Activated CD8-positive, alpha-beta T cell treated with anti-CD3 and anti-CD28 coated beads, Interleukin-2, amount 10 ng/mL, durations not matched to agents 7 days and 5 days (primary cell): ENCODE measurements at places on chromosomes 13 and 19. TPM values are rescaled to one million over a fixed set of nuclear protein-coding genes. Genes with fewer than 3 reads are reported as not detected.

The ZNF14 gene
- total RNA-seq = 6.9 TPM

The GRIK5 gene
- 0.37 TPM for total RNA-seq

The GRIN2D gene
- total RNA-seq = 0.05 TPM

The CCDC70 gene
- not detected for total RNA-seq

The SPRY2 gene
- total RNA-seq = 0.29 TPM

The STK24 gene
- 151 TPM for total RNA-seq

The MYO1F gene
- total RNA-seq = 266 TPM

DNA sequence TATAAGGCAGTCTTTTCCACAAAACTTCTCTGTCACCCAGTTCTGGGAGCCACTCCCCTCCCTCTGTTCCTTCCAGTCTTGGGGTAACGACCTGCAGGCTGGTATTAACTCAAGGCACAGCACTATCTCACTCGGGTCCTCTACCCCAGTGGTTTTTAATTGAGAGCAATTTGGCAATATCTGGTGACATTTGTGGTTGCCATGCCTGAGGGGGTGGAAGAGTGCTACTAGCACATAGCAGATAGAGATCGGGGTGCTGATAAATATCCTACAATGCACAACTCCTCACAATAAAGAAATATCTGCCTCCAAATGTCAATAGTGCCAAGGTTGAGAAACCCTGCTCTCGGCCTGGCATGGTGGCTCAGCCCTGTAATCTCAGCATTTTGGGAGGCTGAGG lies 117.7 kb upstream of the ABCC4 start:
- peaks cover 4% of the 10 kb centered on the region for H3K27me3 ChIP-seq
- H3K36me3 ChIP-seq = no peaks in the 10 kb centered on the region
- no peak overlapping the region for H3K4me3 ChIP-seq
- DNase-seq = no peak
- no peak overlapping the region for H3K27ac ChIP-seq

- H3K27ac ChIP-seq = peak overlapping the region; percentile 73
- no peaks in the 10 kb centered on the region for H3K27me3 ChIP-seq
- peaks cover 79% of the 10 kb centered on the region for H3K4me1 ChIP-seq
- H3K36me3 ChIP-seq = peaks cover 84% of the 10 kb centered on the region
Observed at GRCh38 chr19:42203700-42204099, 13.8 kb downstream of the DEDD2 start.

DNA sequence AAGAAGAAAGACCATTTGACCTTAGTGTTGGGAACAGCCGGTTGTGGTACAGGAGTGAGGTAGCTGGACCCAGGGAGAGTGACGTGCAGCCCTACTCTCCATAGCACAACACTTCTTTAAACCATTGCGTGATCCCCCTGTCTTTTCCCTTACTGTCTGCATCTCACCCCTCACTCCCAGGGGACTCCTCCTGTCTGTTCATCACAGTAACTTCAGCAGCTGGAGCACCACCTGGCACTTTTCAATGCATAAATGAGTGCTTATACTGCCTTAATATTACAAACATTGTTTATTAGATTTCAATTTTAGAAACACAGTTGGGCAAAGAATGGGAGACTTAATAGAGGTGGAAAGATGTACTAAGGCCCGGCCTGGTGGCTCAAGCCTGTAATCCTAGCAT lies 285.5 kb downstream of the UQCRFS1 start:
- H3K36me3 ChIP-seq = no peaks in the 10 kb centered on the region
- no peak overlapping the region for H3K4me3 ChIP-seq
- no peaks in the 10 kb centered on the region for H3K27me3 ChIP-seq
- no peak overlapping the region for H3K27ac ChIP-seq
- DNase-seq = no peak
- no peaks in the 10 kb centered on the region for H3K4me1 ChIP-seq

- H3K36me3 ChIP-seq = peaks cover 5% of the 10 kb centered on the region
- H3K27ac ChIP-seq = peak overlapping the region; percentile 7
Observed at GRCh38 chr19:40277356-40278059, 7.6 kb downstream of the AKT2 start.

DNA sequence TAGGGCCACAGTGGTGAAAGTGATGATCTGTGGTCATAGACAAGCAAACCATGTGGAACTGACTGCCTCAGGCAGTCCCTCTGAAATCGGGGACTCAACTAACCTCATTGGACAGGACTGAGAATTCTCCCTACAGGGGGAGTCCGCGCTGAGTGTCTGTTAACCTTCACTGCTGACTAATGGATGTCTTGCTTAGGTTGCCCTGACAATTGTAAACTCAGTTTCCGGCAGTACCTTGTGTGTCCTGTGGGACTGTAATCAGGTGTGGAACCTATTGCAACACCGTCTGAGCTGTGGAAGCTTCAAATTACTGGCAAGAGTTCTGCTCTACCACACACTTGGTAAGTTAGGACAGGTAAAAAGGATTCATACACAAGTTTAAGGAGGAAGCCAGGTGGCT lies 21.8 kb downstream of the ZNF77 start:
- no peak for DNase-seq
- H3K4me1 ChIP-seq = no peaks in the 10 kb centered on the region
- no peak overlapping the region for H3K27ac ChIP-seq
- peaks cover 26% of the 10 kb centered on the region for H3K36me3 ChIP-seq
- H3K4me3 ChIP-seq = no peak overlapping the region

DNA sequence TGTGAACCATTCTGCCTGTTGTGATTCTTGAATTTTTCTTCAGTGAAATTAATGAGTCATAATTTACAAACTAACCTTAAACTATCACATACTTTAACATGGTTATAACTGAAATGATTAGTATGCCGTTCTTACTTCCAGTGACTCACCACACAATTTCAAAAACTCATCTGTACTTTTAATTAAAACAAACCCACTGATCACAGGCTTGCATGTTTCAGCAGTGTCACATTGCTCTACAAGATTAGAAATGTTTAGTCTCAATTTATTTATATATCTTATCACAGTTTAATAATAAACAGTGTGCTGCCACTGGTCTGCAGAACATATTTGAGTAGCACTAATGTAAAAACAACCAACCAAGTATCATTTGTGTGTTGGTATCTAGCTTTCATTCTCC lies 2227.9 kb upstream of the PCDH20 start:
- no peak for DNase-seq
- H3K27me3 ChIP-seq = no peaks in the 10 kb centered on the region

DNA sequence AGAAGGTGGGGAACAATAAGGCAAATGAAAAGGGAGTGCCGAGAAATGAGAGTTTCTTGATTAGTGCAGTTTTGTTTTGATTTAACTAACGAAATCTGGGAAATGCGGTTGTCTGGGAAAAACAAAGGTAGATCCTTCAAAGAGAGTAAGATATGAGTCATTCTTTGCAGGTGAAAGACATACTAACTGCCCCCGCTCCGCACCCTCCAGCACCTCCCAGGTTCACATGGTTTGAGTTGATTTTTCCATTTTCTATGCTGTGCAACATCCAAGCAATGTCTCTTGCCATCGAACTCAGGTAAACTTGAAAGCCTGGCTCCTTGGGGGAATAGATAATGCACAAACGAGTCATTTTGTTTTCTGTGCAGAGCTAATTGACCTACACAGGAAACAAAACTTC lies 84.1 kb upstream of the KLF12 start:
- no peaks in the 10 kb centered on the region for H3K36me3 ChIP-seq
- peaks cover 5% of the 10 kb centered on the region for H3K4me1 ChIP-seq
- DNase-seq = no peak
- peaks cover 4% of the 10 kb centered on the region for H3K27me3 ChIP-seq
- no peak overlapping the region for H3K27ac ChIP-seq
- H3K4me3 ChIP-seq = no peak overlapping the region

- H3K36me3 ChIP-seq = no peaks in the 10 kb centered on the region
- no peaks in the 10 kb centered on the region for H3K4me1 ChIP-seq
- H3K27ac ChIP-seq = no peak overlapping the region
Observed at GRCh38 chr13:26459276-26460131, 98.0 kb upstream of the WASF3 start.

DNA sequence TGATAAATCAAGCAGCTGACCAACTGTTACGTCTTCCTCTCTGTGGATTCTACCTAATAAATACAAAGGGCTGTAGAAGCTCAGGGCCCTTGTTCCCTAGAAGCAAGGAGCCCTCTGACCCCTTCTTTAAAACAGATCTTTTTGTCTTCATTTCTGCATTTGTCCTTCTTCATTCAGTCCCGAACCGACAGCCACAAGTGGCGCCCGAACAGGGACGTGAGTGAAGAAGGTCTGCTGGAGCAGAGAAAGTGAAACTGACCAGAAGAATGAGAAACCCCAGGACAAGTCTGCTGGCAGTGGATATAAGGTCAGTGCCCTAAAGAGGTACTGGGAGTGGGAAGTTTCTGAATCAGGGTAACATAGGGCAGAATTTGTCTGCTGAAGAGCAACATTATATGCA lies 13.1 kb downstream of the ZNF773 start:
- H3K27ac ChIP-seq = no peak overlapping the region
- no peak overlapping the region for H3K4me3 ChIP-seq
- DNase-seq = peak; percentile 20
- no peaks in the 10 kb centered on the region for H3K4me1 ChIP-seq
- no peaks in the 10 kb centered on the region for H3K27me3 ChIP-seq

DNA sequence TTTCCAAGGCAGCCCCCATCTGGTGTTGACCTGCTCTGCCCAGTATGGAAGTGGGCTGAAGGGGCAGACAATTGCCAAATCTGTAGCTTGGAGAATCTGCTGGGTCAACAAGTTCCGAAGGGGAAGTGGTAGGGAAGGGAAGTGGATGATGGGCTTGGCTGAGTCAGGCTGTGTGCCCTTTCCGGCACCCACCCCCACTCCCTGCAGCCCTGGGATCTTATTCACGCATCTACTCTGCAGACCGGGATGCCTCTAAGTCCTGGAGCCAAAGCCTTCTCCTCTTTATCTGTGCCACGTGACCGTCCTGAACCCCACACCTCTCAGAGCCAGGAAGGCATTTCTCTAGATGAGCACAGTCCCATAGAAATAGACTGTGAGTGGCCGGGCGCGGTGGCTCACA lies 7.5 kb upstream of the C5AR2 start:
- no peak overlapping the region for H3K4me3 ChIP-seq
- H3K36me3 ChIP-seq = no peaks in the 10 kb centered on the region
- peaks cover 2% of the 10 kb centered on the region for H3K4me1 ChIP-seq
- peaks cover 8% of the 10 kb centered on the region for H3K27me3 ChIP-seq

GRCh38 chr13:35512271-35512920 lies 35.9 kb upstream of the MAB21L1 start:
- H3K4me3 ChIP-seq = no peak overlapping the region
- H3K36me3 ChIP-seq = no peaks in the 10 kb centered on the region
- no peak overlapping the region for H3K27ac ChIP-seq
- H3K27me3 ChIP-seq = no peaks in the 10 kb centered on the region
- DNase-seq = no peak

GRCh38 chr13:109707044-109707741 lies 79.2 kb downstream of the IRS2 start:
- peaks cover 19% of the 10 kb centered on the region for H3K27me3 ChIP-seq
- peaks cover 3% of the 10 kb centered on the region for H3K4me1 ChIP-seq
- no peak overlapping the region for H3K27ac ChIP-seq

DNA sequence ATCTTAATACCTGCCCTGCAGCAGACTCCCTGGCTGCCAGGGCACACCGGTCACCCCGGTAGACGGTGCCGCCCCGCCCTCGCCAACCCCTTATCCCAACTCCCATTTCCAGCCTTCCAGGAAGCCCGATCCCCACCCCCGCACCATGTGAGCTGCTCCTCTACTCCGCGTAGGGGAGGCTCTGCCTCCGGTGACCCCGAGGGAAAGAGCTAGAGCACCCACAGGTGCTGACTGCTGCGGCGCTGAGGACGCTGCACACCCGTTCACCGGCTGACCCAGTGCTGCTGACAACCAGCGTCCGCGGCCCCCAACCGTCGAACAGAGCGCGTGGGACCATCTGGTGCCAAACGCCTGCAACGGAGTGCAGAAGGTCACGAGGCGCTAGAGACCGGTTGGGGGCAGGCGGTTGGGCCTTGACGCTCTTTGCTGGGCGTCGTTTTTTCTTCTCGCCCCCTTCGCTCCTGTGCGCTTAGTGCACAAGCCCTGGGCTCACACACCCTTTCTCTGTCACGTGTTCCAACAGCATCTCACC lies 59.6 kb upstream of the ZNF599 start:
- DNase-seq = no peak
- no peaks in the 10 kb centered on the region for H3K4me1 ChIP-seq
- H3K36me3 ChIP-seq = no peaks in the 10 kb centered on the region
- peaks cover 2% of the 10 kb centered on the region for H3K27me3 ChIP-seq

- H3K36me3 ChIP-seq = no peaks in the 10 kb centered on the region
- H3K4me3 ChIP-seq = no peak overlapping the region
- H3K27me3 ChIP-seq = peaks cover 33% of the 10 kb centered on the region
- no peaks in the 10 kb centered on the region for H3K4me1 ChIP-seq
- DNase-seq = no peak
Observed at GRCh38 chr19:30692181-30692811, 320.1 kb downstream of the ZNF536 start.

DNA sequence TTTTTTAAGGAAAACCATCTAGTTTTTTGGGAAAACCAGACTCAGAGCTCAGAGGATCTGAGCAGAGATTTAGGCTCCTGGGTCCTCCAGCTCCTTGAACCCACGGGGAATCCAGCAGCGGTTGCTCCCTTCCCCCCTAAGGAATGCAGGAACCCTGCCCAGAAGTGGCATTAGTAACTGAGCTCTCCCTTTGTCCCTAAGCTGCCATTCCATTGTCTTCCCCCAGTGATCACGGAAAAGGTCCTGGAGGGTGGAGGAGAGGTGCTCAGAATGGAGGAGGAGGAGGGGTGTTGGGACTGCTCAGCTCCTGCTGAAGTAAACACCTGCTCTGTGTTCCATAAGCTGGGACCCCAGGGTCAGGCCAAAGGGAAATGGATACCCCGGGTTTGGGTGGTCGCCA lies 16.8 kb upstream of the OR1M1 start:
- no peaks in the 10 kb centered on the region for H3K4me1 ChIP-seq
- H3K27ac ChIP-seq = no peak overlapping the region
- no peak for DNase-seq
- H3K36me3 ChIP-seq = no peaks in the 10 kb centered on the region
- no peak overlapping the region for H3K4me3 ChIP-seq
- H3K27me3 ChIP-seq = no peaks in the 10 kb centered on the region

DNA sequence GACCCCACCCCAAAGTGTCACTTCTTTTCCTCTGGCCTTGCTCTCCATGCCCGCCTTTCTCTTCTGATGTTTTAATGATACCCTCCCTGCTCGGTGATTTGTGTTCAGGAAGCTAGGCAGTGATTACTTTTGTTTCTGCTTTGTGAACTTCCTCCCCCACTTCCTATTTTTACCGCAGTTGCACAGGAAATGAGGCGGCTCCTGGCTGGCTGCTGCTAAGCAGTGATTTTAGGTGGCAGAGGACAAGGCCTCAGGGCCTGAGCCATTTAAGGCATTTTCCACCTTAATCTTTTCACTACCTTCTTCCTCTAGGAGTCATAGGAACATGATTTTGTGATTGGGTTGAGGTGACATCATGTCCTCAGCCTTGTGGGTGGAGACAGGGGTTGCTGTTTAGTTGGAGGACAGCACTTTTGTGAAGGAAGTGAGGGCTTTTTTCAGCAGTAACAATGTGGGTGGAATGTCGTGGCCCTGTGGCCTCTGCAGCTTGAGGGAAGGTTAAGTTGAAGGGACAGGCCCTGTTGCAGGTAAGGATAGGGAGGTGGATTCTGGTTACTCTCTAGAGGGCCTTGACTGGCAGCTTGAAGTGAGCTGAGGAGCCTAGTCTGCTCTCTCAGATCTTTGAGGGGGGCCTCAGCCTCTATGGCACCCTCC lies 15.7 kb downstream of the GARRE1 start:
- DNase-seq = peak; percentile 74
- H3K27me3 ChIP-seq = no peaks in the 10 kb centered on the region
- H3K27ac ChIP-seq = peak overlapping the region; percentile 68
- peaks cover 30% of the 10 kb centered on the region for H3K4me1 ChIP-seq
